ENCODE measurements at places on chromosomes 3 and 15.

DNA sequence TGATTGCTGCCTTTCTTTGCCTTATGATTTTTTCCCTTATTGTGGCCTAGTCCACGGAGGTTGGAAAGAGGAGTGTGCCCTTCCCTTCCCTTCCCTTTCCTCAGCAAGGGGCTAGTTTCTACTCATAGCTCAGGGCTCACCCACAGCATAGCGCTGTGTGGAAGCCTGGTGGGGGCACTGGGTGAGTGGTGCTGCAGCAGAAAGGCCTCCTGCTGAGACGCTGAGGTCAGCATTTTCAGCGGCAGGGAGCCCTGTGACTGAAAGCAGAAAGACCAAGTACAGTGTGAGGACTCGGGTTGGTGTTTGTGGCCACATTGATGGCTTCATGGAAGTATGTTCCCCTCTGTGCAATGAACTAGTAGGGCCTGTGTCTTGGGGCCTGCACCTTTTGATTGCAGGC lies 21.9 kb downstream of the CACNA1D start:
- no peak for DNase-seq

DNA sequence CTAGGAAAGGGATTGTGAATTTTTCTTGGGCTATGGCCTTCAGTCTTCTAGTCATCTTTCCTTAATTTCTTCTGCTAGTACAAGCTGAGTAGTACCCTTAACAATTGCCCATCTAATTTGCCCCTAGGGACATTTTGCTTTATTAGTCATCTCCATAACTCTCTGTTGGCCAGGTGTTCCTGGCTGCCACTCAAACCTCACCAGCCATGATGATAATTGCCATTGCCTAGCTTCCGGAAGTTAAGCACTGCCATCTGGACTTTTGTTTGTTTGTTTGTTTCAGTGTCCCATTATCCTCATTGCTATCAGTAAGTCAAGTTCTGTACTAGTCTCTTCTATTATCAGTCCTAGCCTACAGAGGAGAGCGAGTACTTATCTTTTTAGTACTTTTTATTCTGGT lies 36.6 kb upstream of the UBL7 start:
- DNase-seq = no peak

DNA sequence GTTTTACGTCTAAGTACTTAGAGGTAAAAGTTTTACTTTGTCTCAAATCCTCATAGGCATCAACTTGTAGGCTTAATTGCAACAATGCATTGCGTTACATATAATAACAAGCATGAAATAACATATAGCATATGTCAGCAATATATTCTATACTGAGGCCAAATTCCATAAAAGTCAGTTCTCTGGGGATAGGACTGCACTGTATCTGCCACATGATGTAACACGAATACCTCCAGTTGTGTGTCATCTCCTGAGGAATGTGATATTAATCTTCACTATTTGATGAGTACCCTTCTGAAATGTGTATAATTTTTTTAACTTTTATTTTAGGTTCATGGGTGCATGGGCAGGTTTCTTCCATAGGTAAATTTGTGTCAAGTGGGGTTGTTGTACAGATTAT lies 126.4 kb downstream of the IMPG2 start:
- no peak for DNase-seq

DNA sequence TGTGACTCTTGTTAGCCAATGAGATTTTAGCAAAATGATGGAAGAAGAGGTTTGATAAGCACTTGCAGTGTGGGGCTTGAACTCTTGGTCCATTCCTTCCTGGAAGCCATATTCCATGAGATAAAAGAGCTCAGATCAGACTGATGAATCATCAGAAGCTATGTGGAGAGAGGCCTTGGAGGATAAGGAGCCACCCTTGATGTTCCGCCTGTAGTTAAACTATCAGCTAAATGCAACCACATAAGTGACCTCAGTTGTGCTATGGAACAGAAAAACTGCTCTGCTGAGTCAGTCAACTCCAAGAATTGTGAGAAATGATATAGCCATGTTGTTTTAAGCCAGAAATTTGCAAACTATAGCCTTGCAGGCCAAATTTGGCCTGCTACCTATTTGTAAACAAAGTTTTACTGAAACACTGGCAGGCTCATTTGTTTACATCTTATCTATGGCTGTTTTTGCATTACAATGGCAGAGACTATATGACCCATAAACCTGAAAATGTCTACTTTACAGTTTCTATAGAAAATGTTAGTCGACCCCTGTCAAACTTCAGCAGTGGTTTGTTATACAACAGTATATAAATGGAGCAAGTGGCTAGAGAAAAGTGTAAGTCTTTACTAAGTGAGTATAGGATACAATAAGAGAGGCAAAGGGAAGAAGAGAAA lies 27.6 kb upstream of the GAP43 start:
- peak; percentile 16 for DNase-seq

- no peak for DNase-seq
Measured at GRCh38 chr15:38391191-38391590, 62.7 kb upstream of the FAM98B start.

DNA sequence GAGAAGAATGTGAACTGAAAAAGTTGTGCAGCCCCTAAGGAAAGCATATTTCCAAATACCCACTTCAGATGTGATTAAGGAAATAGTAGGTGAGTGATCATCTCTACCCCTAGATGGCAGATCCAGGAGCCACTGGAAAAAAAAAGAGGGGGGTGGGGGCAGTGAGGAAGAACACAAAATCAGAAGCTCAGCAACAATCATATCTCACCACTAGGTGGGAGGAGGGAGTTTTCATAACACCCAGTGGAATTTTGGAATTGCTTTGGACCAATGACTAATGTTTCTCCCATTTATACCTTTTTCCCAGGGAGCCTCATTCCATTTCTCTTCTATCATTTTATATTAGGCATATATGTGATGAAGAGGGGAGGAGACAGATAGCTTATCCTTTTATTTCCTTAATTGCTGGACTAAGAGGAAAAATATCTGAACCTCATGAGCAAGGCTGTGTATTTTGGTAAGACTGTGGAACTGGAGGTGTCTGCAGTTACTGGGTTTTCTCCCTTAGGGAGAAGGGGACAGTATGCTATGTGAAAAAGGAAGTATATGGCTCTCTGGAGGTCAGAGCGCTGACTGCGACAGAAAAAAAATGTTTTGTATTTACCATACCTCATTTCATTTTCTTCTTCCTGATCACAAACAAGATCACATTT lies 363.4 kb downstream of the GAP43 start:
- no peak for DNase-seq

- DNase-seq = no peak
Measured at GRCh38 chr3:186095561-186096081, 13.3 kb downstream of the ETV5 start.

DNA sequence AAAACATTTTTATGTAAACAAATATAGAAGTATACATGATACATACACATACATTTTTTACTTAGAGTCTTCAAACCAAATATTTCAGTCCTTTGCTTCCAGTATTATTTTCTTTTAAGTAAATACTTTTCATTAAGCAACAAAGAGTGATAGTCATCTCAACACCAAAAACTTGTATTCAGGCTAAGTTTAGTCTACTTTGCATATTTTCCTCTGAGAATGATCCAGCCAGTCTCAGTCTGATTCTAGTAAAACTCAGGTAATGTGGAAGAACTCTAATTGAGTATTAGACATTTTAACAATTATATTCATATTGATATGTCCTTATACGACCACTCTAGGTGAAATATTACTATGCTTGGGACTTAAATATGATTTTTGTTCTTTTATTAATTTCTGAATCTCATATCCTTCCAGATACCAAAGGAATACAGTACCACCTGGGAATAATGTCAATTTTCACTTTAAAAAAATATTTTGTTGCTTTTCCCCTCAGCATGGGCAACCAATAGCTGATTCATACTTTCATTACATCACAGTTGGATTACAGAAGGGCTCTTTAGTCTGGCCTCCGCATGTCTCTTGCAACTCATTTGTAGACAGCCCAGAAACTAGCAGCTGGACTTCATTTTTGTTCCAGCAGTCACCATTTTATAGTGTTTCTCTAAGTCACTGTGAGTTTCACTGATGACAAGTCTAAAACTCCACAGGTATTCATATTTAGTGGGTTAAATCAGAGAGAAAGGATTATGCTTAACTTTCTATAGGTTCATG lies 390.4 kb downstream of the ZBTB20 start:
- DNase-seq = no peak

- no peak for DNase-seq
Measured at GRCh38 chr15:75452364-75452864, 924 bp upstream of the SIN3A start.

DNA sequence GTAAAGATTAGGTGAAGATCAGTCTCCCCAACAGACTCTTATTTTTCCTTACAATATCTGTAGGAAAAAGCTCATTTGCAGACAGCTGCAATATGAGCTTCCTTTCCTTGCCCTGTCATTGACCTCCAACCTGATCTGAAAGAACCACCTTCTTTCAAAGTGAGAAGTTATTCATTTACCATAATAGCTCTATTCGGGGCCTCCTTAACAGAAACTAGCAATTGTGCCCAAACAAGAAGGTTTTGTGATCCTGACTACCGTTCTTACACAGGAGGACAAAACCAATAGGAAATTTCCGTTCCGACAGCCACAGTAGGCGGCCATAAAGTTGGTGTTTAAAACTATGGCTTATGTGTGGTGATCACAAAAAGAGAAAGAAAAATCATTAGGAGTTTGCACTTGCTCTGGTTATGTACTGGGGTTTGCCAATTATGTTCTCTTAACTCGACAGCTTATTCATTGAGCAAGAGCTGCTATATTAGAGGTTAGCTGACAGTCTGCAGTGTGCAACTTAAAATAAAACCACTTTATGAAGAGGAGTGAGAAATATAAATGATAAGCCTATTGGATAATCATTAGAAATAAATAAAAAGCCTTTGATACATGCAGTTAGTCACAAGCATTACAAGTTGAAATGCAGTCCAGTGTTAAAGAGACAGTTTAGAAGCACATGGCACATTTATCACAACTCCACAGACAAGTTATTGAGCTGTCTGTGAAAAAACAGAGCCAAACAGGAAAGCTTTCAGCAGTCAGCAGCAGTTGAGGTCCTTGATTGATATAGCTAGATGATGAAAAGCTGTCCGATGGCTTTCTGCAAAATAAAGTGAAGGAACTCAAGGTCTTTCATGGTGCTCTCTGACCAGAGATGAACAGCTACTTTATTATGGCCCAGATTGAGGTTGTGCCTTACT lies 199.8 kb downstream of the WDR72 start:
- no peak for DNase-seq

- no peak for DNase-seq
Measured at GRCh38 chr3:13873818-13874217, 6.1 kb downstream of the WNT7A start.

- DNase-seq = no peak
Measured at GRCh38 chr3:21188459-21188858, 562.6 kb downstream of the ZNF385D start.

DNA sequence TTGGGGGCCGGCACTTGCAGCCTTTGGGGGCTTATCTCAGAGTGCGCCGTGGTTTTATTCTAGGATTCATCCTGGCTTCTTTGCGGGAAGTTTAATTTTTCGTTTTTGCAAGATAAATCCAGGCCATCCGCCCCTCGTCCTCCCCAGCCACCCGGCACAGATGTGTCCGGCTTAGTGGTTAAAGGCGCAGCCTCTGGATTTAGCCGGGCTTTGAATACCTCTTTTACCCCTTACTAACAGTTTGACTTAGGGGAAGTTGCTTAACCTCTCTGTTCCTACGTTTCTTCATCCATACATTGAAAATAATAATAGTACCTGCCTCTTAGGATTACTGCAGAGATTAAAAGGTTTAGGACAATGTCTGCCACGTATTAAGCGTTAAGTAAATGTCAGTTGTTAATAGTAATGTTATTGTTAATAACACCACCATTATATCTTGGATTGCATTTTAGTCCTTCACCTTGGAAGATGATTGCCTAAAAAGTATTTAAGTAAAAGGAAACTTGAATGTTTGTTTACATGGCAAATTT lies 714 bp downstream of the ECT2 start:
- DNase-seq = no peak

DNA sequence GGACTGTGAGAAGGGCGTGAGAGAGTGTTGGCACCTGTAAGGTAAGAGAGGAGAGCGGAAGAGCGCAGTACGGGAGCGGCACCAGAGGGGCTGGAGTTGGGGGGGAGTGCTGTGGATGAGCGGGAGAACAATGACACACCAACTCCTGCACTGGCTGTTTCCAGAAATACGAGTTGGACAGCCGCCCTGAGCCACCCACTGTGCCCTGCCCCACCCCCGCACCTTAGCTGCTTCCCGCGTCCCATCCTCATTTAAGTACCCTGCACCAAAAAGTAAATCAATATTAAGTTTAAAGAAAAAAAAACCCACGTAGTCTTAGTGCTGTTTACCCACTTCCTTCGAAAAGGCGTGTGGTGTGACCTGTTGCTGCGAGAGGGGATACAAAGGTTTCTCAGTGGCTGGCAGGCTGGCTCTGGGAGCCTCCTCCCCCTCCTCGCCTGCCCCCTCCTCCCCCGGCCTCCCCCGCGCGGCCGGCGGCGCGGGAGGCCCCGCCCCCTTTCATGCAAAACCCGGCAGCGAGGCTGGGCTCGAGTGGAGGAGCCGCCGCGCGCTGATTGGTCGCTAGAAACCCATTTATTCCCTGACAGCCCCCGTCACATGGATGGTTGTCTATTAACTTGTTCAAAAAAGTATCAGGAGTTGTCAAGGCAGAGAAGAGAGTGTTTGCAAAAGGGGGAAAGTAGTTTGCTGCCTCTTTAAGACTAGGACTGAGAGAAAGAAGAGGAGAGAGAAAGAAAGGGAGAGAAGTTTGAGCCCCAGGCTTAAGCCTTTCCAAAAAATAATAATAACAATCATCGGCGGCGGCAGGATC lies at the start of gene SOX2:
Gene SOX2, plus strand, starts transcription at position 601 of the 811 bp plus-strand sequence. CDS start 436 bp downstream, outside the sequence.
- no peak for DNase-seq

GRCh38 chr15:97961067-97961954 lies 808 bp downstream of the ARRDC4 start:
- no peak for DNase-seq

DNA sequence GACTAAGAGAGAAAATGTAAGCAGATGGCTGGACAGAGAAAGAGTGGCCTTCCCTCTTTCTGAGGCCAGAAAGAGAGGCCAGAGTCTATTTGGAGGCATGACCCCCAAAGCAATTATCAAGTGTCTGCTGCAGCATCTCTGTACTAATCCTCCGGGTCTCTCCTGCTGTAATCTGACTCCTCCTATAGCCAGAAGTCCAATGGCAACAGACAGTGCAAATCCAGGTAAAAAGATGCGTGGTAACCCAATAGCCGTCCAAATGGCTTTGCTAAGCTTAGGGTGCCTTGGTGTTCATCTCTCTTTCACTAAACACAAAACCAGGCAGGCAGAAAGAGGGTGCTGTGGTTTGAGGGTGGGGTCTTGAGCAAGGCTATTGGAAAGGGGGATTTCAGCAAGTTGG lies 91.6 kb downstream of the ADCY5 start:
- DNase-seq = no peak

DNA sequence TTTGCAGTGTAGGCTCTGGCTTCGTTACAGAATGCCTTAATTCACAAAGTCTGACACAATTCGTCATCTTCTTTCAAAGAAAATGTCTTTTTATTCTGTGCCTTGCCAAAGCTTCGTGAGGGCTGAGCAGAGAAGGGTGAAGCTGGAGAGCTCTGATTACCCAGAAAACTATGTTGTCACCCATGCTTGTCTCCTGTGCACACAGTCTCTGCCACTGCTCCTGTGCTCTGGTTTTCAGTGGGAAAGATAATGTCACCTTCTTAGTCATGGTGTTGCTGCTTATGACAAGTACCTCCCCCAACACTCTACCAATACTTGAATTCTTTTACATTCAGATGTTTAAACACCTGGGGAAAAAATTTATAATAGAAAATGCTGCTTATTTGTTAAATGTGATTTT lies 509.2 kb upstream of the GRM7 start:
- DNase-seq = no peak

GRCh38 chr3:124322309-124322880 lies 330.5 kb upstream of the ROPN1 start:
- no peak for DNase-seq

GRCh38 chr15:41969851-41970431 lies 2.4 kb downstream of the EHD4 start:
- no peak for DNase-seq

GRCh38 chr3:190618330-190619030 lies 104.6 kb downstream of the IL1RAP start:
- no peak for DNase-seq
